ENCODE measurements at places on chromosomes 2 and 18.

DNA sequence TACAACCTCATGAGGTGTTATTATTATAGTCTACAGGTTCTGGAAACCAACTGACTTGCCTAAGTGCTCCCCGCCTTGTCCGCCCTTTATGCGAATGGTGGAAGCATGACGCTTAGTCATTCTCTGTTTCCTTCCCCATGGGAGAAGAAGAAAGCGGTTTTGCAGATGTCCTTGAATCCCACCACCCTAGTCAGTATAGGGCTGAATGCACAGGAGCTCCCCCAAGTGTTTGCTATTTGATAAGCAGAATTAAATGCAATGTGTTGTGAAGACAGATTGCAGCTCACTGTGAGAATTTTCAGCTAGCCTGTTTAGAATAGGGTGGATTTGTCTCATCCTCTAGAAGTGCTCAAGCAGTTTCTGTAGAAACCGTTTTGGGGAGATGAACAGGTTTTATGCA lies 652.0 kb downstream of the DCC start:
- DNase-seq, result no peak

DNA sequence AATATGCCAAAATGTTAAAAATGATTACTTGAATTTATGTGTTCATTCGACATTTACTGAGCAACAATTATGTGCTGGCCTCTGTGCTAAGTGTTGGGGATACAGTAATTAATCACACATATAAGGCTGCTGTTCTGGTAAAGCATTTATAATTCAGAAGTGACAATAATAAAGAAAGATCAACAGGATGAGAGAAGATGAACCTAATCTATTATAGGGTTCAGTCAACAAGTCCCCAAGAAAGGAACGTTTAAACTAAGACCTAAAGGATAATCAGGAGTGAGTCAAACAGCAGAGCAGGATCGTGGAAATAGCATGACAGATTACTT lies 60.1 kb upstream of the COX7A2L start:
- no peak for DNase-seq

DNA sequence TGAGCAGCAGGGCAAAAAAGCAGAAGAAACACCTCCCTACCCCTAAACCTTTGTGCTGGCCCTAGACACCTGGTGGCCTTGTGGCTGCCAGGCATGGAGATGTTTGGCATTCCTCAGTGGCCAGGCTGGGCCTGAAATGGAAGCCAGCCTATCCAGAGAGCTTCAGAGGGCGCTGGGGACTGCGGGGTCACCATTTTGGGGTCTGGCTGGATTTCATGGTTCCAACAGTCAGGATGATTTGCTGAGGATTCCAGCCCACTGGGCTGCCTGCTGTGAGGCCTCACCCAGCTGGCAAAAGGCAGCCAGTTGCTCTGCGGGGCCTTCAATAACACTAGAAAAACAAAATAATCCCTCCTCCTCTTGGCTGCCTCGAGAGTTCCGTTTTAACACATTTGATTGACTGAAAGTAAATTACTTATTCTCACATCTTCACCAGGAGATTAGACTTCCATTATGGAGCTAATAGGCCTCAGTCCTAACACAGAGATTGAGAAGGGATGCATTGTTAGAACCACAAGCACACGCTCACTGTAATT lies 154.1 kb downstream of the EN1 start:
- no peak for DNase-seq

DNA sequence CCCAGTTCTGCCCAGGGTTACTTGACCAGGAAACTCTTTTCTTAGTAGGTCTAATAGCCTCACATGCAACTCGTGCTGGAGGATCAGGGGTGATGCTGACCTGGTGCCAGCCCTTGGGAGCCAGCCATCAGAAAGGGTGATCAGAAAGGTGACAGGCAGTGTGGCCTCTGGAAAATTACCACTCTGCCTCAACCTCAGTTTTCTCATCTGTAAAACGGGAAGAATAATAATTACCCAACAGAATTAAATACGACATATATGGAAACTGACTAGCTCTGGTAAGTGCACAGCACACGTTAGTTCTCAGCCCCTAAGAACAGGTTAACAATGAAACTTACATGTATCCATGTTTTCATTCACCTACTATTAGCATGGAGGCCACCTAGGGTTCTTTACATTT lies 157.6 kb downstream of the EN1 start:
- no peak for DNase-seq

DNA sequence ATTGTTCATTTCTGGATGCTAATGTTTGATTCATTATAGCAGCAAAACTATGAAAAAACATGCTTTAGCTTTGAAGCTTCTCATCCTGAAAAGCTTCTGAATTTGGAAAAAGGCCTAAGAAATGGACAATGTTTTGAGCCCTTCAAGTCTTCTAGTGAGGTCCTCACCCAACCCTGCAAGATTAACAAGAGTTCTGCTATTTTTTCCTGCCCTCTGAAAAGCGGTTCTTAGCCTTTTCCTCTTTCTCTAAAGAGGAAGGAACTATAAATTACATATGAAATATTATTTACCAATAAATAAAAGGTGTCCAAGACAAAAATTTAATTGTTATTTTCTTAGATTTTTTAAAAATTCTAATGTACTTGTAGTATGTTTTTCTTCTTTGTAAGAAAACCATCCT lies 19.9 kb upstream of the CDH19 start:
- DNase-seq, result no peak

DNA sequence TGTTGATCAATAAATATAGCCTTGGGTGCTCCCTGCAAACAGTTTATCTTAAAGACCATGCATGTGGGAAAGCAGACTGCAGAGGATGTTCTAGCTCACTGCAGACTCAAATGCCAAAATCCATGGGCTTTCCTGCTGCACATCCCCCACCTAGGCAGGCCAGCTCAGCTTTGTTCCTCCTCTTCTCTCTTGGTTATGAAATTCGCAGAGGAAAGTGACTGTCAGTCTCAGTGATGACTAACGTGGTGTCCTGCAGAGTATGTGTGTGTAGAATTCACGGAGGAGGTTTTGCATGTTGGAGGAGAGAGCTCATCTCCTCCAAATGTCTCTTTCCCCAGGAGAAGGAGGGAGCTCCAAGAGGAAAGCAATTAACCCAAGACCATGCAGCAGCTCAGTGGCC lies 21.4 kb upstream of the KCNS3 start:
- no peak for DNase-seq

DNA sequence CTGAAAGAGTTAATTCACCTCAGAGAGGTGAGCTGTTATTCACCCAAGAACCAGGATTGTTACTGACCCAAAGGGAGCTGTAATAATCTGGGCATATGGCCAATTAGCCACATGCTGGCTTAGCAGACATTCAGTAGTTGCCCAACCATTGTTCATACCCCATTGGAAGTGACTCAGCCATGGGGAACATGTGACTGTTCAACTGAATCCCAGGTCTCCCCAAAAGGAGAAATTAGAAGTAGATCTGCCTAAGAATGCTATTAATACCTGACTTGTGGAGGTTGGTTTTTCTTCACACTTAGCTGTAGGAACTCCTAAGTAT lies 272.6 kb upstream of the UBE2E3 start:
- DNase-seq, result no peak

DNA sequence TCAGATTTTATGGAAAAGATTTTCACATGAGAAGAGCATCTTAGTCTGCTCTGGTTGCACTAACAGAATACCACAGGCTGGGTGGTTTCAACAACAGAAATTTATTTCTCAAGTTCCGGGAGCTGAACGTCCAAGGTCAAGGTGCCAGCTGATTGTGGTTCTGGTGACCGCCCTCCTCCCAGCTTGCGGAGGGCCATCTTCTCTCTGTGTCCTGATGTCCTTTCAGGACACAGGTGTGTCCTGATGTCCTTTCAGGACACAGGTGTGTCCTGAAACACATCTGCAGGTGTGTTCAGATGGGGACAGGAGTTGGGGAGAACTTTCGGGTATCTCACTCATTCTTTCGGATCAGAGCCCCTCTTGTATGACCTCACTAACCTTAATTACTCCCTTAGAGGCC lies 374.9 kb downstream of the SOX11 start:
- DNase-seq, result no peak

- no peak for DNase-seq
These were observed 203.0 kb downstream of the SETBP1 start for GRCh38 chr18:44883671-44884070.

GRCh38 chr2:95296880-95297487 lies at the start of gene KCNIP3:
KCNIP3 (plus strand) TSS chr2:95297347; CDS start chr2:95297439, 92 bp downstream.
- no peak for DNase-seq

DNA sequence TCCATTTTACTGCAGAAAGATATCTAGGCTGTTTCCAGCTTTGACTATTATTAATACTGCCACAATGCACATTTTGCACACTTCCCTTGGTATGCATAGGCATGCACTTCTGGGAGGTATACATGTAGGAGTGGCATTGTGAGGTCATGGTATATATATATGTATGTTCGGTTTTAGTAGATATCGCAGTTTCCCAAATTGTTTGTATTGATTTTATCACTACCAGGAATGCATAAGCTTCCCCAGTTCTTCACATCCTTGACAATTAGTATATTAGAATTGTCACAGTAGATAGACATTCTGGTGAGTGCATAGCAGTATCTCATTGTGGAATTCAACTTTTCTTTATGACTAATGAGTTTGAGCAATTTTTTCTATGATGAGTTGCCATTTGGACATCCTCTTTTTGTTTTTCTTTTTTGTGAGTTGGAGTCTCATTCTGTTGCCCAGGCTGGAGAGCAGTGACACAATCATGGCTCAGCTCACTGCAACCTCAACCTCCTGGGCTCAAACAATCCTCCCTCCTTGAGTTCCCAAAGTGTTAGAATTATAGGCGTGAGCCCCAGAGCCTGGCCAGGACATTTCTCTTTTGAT lies 4.2 kb upstream of the GRB14 start:
- no peak for DNase-seq

DNA sequence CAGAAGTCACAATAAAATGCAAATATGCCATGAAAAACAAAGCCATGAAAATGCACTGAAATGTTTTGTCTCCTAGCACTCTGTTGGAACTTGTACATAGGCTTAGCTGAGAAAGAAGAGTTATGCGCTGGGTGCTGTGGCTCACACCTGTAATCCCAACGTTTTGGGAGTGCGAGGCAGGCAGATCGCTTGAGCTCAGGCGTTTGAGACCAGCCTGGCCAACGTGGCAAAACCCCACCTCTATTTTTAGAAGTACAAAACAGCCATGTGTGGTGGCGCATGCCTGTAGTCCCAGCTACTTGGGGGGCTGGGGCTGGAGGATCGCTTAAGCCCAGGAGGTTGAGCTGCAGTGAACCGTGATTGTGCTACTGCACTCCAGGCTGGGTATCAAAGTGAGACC lies 39.9 kb downstream of the IRS1 start:
- no peak for DNase-seq

- no peak for DNase-seq
These were observed 986.3 kb upstream of the CELF4 start for GRCh38 chr18:38551881-38552280.

GRCh38 chr2:175404839-175405238 lies 223.3 kb upstream of the ATP5MC3 start:
- no peak for DNase-seq

- no peak for DNase-seq
These were observed 48.8 kb downstream of the SH3BP4 start for GRCh38 chr2:235000426-235001236.

GRCh38 chr2:10407841-10408648 lies 40.1 kb downstream of the ODC1 start:
- peak; percentile 21 for DNase-seq

GRCh38 chr18:31497836-31498573 lies at the start of gene DSG2:
DSG2 (plus strand) TSS chr18:31498177; CDS start chr18:31498252, 75 bp downstream.
- no peak for DNase-seq

DNA sequence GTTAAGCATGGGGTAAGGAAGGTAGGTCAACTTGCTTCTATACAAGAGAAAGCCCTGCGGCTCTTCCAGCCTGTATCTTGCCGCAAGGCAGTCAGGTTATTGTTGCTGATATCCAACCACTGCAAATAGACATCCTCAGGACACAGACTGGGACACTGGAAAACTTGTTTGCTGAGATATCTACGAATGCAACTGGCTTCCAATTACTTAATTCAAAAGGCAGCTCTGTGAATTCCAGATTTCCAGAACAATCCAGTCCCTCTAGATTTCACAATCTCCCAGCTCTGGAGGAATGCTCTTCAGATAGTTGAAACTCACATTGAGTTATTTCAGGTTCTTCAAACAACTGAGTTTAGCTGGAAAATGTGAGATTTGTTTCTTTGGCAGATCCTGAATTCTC lies 34.6 kb upstream of the SP9 start:
- no peak for DNase-seq

DNA sequence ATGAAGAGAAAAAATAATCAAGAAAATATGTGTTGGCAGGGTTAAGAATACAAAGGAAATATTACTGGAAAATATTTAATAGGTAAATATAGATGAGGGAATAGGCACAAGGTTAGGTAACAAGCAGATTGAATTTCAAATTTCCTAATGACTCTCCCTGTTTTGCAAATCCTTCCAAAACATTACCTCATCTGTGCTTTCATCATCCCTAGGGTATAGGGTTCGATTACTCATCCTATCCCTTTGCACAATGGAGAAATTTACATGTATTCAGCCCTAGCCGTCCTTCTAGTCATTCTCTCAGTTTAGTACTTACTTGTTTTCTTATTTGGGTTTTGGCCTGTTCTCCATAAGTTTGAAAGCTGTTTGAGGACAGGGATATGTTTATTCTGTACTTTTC lies 864.6 kb upstream of the FSHR start:
- no peak for DNase-seq

- no peak for DNase-seq
These were observed 184.2 kb downstream of the ZNF385B start for GRCh38 chr2:179677077-179677688.

All from activated CD8-positive, alpha-beta memory T cell treated with anti-CD3 and anti-CD28 coated beads for 4 hours (primary cell).